ENCODE measurements at places on chromosomes 4 and X. TPM values are rescaled to one million over a fixed set of nuclear protein-coding genes. Genes with fewer than 3 reads are reported as not detected.

The LIMCH1 gene
- total RNA-seq = not detected

The FAT4 gene
- not detected for total RNA-seq

The CLDN34 gene
- total RNA-seq = not detected

The PTPN13 gene
- 36.1 TPM for total RNA-seq

The HSFX1 gene
- 0.76 TPM for total RNA-seq

The CT45A2 gene
- not detected for total RNA-seq

The DKK2 gene
- total RNA-seq = not detected

The PNMA6F gene
- total RNA-seq = not detected

The AMER1 gene
- 3.8 TPM for total RNA-seq

The RBM46 gene
- not detected for total RNA-seq
